Stomach (tissue), 19 donors: ENCODE measurements at places on chromosomes 6 and 20. TPM values are rescaled to one million over a fixed set of nuclear protein-coding genes. Genes with fewer than 3 reads are reported as not detected.

The TMEM244 gene
- not detected for total RNA-seq

DNA sequence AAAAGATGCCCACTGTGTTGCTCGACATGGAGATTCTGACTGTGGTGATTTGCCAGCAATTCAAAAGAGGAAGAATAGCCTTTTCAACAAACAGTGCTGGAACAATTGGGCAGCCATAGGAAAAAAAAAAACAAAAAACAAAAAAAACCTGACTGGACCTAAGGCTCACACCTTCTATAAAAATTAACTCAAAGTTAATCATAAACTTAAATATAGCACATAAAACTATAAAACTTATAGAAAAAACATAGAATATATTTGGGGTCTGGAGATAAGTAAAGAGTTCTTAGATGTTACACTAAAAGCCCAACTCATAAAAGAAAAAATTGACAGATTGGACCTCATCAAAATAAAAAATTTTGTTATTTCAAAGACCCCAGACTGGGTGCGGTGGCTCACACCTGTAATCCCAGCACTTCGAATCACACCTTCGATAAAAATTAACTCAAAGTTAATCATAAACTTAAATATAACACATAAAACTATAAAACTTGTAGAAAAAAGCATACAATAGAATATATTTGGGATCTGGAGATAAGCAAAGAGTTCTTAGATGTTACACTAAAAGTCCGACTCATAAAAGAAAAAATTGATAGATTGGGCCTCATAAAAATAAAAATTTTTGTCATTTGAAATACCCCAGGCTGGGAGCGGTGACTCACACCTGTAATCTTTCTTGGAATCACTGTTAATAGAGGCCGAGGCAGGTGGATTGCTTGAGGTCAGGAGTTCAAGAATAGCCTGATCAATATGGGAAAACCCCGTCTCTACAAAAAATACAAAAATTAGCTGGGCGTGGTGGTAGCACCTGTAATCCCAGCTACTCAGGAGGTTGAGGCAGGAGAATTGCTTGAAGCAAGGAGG is 115.6 kb upstream of the FAM83B start:
- DNase-seq, result no peak

DNA sequence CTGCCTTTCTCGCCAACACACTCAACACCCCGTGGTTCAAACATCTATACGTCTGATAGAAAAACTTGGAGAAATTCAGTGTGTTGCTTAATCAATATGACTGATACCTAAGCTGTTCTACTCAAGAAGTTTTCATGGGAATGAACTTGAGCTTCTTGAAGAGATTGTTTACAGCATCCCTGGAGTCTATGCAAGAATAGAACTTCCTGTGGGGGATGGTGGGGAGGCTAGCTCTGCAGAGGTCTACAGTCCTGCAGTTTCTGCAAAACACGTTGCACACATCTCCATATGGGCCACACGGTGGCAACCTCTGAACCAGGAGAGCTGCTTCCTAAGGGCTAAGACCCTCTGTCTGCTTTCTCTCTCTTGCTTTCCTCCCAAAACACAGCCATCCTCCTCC is 32.7 kb upstream of the FANCE start:
- DNase-seq, result no peak

The TPBG gene
- total RNA-seq, result 9.7 TPM

- DNase-seq, result peak; percentile 42
These were observed 2.2 kb upstream of the PTPRA start for GRCh38 chr20:2871111-2871465.

DNA sequence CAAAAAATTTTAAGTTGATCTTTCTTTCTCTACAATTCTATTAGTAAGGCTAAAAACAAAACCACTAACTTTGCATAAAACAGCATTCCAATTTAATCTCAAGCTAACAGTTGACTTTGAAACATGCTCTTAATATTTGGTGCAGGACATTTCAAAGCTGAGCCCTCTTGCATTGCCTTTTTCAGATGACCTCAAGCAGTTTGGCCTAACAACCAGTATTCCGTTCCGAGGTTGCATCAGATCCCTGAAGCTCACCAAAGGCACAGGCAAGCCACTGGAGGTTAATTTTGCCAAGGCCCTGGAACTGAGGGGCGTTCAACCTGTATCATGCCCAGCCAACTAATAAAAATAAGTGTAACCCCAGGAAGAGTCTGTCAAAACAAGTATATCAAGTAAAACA is 194.0 kb downstream of the ARHGAP18 start:
- no peak for DNase-seq

The PDE10A gene
- 58.2 TPM for total RNA-seq

The RNF217 gene
- 10.4 TPM for total RNA-seq

DNA sequence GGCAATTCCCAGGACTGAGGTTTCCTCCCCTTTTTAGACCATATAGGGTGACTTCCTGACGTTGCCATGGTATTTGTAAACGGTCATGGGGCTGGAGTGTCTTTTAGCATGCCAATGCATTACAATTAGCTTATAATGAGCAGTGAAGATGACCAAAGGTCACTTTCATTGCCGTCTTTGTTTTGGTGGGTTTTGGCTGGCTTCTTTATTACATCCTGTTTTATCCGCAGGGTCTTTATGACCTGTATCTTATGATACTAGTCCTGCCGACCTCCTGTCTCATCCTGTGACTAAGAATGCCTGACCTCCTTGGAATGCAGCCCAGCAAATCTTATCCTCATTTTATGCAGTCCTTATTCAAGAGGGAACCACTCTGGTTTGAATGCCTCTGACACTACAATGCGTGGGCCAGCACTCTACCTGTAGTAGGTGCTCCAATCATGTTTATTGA is 190.1 kb downstream of the KCNQ5 start:
- DNase-seq, result no peak

GRCh38 chr20:62274332-62274950 is 28.4 kb upstream of the ADRM1 start:
- DNase-seq, result no peak

GRCh38 chr6:18488526-18489270 is 101.5 kb downstream of the RNF144B start:
- DNase-seq, result peak; percentile 19

- DNase-seq, result no peak
These were observed 103.0 kb upstream of the MOCS1 start for GRCh38 chr6:40037271-40037670.

DNA sequence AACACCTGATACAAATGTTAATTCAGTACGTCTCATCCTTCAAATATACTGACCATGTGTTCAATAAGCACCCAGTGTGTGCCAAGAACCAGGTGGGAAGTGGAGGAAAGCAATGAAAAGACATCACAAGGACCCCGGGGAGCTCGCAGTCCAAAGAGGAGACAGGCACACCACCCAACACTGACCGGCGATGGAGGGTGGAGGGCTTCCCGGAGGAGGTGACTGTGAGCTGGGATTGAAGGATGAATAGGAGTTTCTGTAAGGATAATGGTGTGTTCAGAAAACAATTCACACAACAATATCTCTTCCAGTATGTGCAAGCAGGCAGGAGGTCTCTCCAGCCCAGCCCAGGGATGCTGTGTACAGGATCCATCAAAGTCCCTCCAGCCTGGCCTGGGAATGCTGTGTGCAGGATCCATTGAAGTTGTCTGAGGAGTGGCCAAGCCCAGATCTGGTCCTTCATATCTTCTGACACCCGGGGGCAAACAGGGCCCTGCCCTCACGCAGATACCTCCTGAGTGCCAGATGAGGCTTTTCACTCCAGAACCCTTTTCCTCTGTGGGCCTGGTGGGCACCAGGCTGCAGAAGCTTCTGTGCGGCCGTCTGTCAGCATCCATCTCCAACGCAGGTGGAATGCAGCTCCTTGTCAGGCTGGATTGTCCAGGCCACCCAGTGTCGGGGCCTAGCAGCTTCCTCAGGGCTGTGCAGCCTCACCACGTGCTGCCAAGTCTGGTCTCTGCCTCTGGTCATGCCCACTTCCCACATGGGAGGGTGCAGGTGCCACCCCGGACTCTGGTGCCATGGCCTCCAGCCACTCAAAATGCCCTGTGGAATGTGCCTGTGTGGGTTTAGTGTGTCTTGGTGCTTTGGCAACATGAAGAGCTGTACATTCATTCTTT is 36.3 kb downstream of the DLL1 start:
- DNase-seq, result no peak

- DNase-seq, result no peak
These were observed 12.8 kb downstream of the TREM1 start for GRCh38 chr6:41273714-41274113.

GRCh38 chr6:45001663-45002062 is 326.5 kb upstream of the RUNX2 start:
- DNase-seq, result no peak

The ZNF512B gene
- total RNA-seq, result 6.1 TPM

DNA sequence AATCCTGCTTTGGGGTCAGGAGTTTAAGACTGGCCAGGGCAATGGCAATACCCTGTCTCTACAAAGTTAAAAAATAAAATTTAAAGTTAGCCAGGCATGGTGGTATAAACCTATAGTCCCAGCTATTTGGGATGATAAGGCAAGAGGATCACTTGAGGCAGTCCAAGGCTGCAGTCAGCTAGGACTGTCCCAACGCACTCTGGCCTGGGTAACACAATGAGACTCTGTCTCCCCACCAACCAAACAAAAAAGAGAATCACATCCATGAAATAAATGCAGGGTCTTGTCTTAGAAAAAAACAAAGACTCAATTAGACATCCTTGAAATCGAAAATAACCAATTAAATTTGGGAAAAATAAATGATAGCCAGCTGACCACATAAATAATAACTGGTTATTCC is 88.9 kb downstream of the PHIP start:
- DNase-seq, result no peak

DNA sequence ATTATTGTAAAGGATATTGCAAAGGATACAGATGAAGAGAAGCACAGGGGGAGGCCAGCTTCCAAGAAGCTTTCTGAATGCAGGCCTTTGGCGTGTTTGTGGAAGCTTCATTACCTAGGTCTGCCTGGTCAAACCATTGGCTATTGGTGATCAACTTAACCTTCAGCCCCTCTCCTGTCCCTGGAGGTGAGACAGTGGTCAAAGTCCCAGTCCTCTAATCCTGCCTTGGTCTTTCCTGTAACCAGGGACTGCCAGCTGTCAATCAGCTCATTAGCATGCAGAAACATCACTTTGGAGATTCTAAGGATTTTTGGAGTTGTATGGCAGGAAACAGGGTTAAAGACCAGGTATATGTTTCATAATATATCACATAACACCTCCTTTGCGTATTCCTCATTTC is 13.0 kb downstream of the RIN2 start:
- no peak for DNase-seq

The EDN3 gene
- total RNA-seq, result not detected

- DNase-seq, result peak; percentile 87
These were observed 41.9 kb upstream of the NOL4L start for GRCh38 chr20:32626859-32627636.

GRCh38 chr20:25251019-25251418 is 3.1 kb downstream of the PYGB start:
- no peak for DNase-seq

- DNase-seq, result no peak
These were observed 444.6 kb downstream of the KIF16B start for GRCh38 chr20:16128538-16129106.

The CCN5 gene
- not detected for total RNA-seq

GRCh38 chr6:95408111-95408510 is 169.2 kb upstream of the MANEA start:
- DNase-seq, result no peak

The WFDC2 gene
- 2.6 TPM for total RNA-seq
